Suppressor macrophage (primary cell): ENCODE measurements at places on chromosomes 1 and 21.

GRCh38 chr1:14598007-14598497 lies 433 bp upstream of the KAZN start:
- DNase-seq = no peak

DNA sequence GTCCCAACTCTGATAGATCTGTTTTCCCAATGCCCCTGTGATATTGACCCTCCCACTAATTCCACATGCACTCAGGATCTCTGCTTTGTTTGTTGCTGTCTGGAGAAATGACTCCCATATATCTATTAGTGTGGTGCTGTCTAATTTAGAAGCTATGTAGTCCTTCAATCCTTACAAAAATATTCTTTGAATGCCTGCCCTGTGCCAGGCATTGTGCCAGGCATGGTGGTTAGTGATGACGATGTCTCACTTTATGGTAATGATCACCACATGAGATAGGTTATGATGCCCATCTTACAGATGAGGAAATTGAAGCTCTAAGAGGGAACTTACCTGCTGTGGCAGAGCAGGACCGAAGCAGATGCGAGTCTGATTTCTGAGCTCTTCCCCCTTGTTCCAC lies 12.9 kb downstream of the MYOG start:
- DNase-seq = no peak

GRCh38 chr1:110674337-110675059 lies at the start of gene KCNA3:
TSS of gene KCNA3 (minus strand) at chr1:110674940. CDS start at chr1:110674809, 131 bp downstream.
- no peak for DNase-seq

- DNase-seq = peak; percentile 67
Observed at GRCh38 chr1:121558514-121558913, 373.7 kb downstream of the SRGAP2C start.

DNA sequence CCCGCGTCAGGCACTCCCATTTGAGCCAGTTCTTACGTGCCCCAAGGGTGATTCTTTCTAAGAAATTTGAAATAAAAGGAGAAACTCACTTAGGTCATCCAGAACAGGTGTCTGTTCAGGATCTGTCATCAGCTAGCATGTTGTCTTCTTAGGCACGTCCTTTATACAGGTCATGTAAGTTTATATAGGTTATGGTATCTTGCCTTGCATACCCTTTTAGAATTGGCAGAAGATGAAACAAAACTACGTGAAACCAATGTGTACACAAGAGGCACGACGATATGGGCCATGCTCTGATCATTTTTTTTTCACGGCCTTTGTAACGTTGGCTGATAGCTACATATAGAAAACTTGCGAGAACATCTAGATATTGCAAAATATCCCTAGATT lies 579 bp upstream of the GTF2B start:
- DNase-seq = no peak

DNA sequence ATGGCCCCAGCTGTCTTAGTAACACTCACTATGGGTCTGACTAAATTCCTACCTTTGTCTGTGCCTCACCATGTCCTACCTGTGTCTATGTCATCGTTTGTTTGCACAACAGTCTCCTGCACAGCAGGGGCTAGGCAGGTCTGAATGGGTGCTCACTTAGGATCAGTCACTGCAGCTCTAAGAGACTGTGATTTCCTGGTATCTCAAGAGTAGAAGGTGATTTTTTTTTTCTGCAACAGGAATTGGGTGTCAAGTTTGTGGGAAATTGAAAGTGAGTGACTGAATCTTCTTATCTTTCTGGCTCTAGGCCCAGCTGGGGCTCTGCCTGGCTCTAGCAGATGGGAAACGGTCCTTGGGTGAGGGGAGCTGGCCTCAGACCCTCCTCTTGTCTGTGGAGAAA lies 46.4 kb upstream of the TRABD2B start:
- DNase-seq = no peak

DNA sequence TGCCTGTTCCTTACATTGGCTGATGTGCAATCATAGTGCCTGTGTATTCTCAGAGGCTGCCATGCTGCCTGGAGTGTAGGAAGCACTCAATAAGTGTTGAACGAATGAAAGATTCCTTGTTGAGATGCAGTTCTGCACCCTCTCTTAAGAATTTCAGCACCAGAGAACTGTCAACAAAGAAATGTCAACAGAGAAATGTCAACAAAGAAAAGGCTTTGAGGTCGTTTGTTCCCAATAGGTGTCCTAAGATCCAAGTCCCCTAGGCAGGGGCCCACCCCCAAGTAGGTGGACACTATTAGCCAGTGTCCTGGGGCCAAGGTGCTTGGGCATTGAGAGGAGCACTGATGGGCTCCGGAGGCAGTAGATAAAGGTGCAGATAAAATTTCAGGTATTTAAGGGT lies 12.6 kb downstream of the KCND3 start:
- DNase-seq = no peak

DNA sequence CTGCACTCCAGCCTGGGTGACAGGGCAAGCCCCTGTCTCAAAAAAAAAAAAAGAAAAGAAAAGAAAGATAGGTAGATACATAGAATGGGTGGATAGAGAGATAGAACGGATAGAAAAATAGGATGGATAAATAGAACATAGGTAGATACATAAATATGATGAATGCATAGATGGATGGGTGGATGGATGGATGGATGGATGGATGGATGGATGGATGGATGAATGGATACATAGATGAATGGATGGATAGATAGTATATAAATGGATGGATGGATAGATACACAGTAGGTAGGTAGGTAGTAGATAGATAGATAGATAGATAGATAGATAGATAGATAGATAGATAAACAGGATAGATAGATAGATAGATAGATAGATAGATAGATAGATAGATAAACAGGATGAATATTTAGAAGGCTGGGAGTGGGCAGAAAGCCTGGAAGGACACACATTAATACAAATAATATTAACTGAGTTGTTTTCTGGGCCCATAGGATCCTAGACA lies 87.0 kb downstream of the PDE9A start:
- DNase-seq = no peak

- DNase-seq = no peak
Observed at GRCh38 chr1:201021630-201022492, 1.7 kb downstream of the KIF21B start.

DNA sequence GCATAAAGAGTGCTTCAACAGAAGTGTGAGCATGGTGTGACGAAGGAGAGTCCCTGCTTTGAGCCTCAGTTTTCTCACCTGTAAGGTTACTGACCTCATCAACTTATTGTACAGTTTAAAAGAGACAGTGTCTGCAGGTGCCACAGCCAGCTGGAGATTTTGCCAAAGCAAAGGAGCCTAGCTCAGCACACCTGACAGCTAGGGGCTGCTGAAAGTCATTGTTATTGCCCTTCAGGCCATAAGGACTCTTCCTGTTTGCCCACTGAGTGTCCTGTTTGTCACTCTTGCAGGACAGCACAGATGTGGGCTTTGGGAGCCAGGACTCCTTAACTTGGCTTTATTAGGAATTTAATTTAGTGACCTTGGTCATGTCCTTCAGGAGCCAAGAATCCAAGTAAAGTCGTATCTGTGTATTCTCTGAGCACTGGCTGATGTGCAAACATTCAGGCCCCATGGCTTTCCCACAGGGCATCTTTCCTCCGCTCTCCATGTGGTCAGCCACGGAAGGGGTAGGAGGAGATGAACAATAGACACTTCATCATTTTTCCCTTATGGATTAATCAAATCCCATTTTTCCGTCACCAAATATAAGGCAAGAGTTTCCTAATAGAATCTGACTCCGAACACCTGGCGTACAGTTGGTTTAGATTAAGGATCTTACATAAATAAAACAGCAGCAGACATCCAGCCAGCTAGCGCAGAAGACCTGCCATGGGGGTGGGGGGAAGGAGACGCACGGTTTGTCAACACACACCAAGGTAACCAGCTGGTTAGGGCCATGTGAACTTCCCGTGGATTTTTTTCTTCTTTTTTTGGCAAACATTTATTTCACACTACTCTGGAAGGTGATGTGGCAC lies 43.1 kb upstream of the KANK4 start:
- DNase-seq = no peak

GRCh38 chr1:31576201-31576669 lies at the start of gene TINAGL1:
TSS of gene TINAGL1 (plus strand) at chr1:31576515. CDS start at chr1:31577149, 634 bp downstream.
- no peak for DNase-seq

DNA sequence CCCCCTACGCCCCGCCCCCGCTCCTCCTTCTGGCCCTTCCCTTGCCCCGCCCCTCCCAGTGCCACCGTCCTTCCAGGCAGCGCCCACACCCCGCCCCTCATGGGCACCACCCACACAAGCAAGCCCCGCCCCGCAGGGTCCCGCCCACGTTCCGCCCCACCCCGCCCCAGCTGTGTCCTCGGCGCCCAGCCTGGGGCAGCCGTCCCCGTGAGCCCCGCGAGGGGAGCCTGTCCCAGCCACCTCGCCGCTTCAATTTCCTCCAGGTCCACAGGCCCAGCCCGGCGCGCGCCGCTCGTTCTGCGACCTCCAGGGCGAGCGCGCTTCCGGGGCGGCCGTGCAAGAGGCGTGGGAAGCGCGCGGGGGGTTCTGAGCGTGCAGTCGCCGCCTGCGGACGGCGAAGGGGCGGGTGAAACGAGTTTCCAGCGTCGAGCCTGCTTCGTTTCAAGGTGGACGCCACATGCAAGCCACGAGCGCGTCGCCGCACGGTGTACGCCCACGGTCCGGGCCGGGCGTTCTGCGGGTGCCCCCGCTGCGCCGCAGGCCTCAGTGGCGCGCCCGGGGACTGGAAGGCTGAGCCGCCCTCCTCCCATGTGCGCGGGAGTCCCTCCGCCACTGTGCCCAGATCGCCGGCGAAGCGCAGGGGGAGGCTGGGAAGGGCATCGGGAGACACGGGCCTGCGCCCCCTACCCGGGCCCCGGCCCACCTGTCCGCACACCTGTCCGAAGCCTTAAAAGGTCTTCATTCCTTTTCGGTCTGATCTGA lies 10.8 kb upstream of the FAAP20 start:
- DNase-seq = peak; percentile 87

DNA sequence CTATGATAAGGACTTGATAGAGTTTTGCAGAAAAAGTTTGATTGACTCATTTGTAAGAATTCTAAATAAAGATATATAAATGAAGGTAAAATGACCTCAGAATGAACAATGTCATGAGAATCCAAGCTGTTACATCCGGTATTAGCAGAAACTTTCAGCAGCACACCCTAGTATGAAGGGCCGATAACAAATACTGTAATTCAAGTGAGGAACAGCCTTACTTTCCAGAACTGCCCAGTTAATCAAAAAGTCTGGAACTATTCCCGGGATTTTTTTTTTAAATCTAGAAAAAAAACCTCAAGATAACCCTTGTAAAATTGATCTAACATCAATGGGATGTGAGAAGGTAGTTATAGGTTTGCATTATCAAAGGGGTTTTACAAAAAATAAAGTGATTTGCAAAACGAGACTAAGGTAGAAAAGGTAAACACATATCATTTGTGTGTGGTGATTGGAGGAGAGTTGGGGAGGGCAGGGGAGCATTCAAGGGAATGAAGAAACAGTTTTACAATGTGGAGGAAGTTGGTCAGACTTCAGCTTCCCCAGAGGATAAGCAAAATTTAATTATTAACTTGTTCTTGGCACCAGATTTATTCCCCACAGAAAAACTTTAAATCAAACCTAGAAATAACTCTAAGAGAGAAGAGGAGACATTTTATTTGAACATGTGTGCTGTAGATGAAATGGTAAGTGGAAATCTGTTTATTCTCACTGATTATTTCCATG lies 75.9 kb upstream of the VCAM1 start:
- DNase-seq = no peak

- peak; percentile 49 for DNase-seq
Observed at GRCh38 chr1:52127181-52128180, 14.4 kb upstream of the ZFYVE9 start.

GRCh38 chr1:76905876-76906595 lies 38.8 kb downstream of the ST6GALNAC5 start:
- peak; percentile 2 for DNase-seq
